ENCODE measurements at places on chromosomes 4 and X.

DNA sequence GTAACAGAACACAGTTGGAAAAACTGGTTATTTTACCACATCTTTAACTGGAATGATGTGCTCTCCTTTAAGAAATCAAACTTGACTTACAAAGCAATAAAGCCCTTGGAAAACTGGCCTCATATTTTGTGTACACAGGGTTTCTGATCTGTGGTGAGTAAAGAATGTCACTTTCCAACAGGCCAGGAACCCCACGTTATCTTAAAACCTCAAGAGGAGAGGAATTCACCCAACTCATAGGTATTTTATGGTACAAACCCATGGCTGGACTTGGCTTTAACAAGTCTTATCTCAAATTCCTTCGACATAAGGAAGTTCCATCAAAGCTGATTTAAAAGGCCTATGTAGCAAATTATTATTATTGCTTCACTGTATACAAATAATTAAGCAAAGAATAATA, 1735.1 kb downstream of the PCDH7 start:
- DNase-seq = no peak

DNA sequence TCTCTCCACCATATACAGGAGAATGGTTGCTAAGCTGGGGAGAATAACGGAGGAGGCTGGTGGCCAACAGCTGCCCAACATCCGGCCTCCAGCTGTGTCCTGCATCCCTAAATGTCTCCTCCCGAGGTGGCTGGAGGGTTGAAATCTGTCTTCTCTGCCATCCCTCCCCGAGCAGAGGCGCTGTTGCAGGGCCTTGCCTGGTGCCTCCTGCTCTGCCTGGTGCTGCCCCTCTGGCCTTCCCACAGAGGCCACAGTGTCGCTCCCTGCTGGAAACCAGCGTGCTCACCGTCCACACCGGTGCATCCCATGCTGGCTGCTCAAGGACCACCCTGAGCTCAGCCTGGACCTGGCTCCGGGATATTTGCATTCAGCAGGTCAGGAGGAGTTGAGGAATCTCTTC, 115.2 kb downstream of the ENPP6 start:
- DNase-seq = no peak

- DNase-seq = no peak
These were observed 6.3 kb downstream of the MXD4 start for GRCh38 chr4:2255501-2256155.

- no peak for DNase-seq
These were observed 7.2 kb upstream of the CCSER1 start for GRCh38 chr4:90120037-90120436.

DNA sequence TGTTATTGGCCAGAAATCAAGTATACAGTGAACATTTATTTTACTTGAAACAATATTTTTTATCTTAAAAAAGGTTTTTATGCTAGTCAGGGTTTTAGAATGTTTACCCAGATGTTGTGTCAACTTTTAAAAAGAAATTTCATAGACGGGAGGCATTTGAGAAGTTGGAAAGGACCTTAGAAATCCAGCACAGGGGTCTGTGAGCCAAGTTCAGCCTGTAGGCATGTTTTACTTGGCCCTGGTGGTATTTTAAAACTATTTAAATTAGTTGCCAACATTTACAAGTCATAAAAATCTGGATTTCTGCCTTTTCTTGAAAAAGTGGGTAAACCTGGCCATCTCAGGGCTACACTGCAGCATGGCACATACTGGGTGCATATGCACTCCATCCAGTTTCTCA, 25.5 kb upstream of the FHL1 start:
- no peak for DNase-seq

- DNase-seq = no peak
These were observed 110.8 kb downstream of the AFAP1 start for GRCh38 chr4:7828793-7829301.

GRCh38 chr4:154184238-154184637, 307.4 kb downstream of the DCHS2 start:
- DNase-seq = no peak

DNA sequence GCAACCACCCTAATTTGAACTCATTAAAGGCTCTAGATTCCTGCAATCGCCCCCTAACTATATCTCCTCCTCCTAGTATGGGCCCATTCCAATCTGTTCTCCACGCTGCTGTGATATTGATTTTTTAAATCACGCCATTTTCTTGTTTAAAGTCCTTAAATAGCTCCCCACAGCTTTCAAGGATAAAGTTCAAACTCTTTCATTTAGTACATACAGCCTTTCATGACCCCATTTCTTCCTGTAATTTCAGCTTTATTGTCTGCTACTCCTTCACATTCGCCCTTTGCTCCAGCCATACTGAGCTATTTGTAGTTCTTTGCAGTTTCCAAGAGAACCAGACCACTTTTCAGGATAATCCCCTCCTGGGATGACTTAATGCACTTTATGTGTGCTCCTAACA, 118.5 kb downstream of the GC start:
- DNase-seq = no peak

DNA sequence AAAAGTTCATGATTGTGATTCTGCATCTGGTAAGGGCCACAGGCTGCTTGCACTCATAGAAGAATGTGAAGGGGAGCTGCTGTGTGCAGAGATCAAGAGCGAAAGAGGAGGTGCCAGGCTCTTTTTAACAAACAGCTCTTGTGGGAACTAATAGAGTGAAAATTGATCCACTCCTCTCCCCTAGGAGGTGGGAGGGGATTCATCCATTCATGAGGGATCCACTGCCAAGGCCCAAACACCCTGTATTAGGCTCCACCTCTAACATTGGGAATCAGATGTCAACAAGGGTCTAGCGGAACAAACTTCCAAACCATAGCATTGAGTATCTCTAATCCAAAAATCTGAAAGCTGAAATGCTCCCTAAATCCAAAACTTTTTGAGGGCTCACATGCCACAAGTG, 16.4 kb upstream of the PPID start:
- DNase-seq = no peak

DNA sequence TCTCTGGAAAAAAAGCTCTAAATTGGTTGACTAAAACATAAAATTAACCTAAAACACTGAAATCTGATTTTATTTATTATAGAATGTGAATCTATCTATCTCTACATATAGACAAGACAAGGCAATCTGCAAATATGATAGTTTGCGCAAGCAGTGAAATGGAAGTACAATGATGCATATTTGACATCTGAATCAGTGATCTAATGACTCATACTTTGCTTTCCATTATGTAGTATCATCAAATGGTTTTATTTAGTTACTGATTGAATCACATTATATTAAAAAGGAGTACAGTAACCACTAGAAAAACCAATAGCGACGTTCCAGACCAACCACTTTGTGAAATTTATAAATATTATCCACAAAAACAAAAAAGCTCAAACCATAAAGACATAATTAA, 1969.3 kb downstream of the PCDH7 start:
- no peak for DNase-seq

All from stimulated activated naive CD8-positive, alpha-beta T cell treated with anti-CD3 and anti-CD28 coated beads, Interleukin-15, amount 100 ng/mL, for 72 hours (primary cell).